ENCODE measurements at places on chromosomes 13 and 19. TPM values are rescaled to one million over a fixed set of nuclear protein-coding genes. Genes with fewer than 3 reads are reported as not detected.

The ZNF28 gene
- 15.5 TPM for total RNA-seq

The TMEM238 gene
- 14.1 TPM for total RNA-seq

The SLC25A30 gene
- 23.5 TPM for total RNA-seq

The UGGT2 gene
- total RNA-seq, result 0.35 TPM

The RETN gene
- total RNA-seq, result not detected

The DIRAS1 gene
- not detected for total RNA-seq

The ASPDH gene
- total RNA-seq, result not detected

The ADPRHL1 gene
- total RNA-seq, result 1.3 TPM

The SHISA7 gene
- total RNA-seq, result not detected

The BRME1 gene
- total RNA-seq, result 4.4 TPM

The SBSN gene
- not detected for total RNA-seq

The FFAR1 gene
- not detected for total RNA-seq

The ACER1 gene
- not detected for total RNA-seq

The CPAMD8 gene
- total RNA-seq, result 1.3 TPM

The VSIG10L gene
- total RNA-seq, result 2.2 TPM

The LSR gene
- total RNA-seq, result 10.0 TPM

The LHB gene
- not detected for total RNA-seq

The FLT3 gene
- total RNA-seq, result not detected

The TMIGD2 gene
- 40.7 TPM for total RNA-seq

The ZNF100 gene
- total RNA-seq, result 22.3 TPM

The ERF gene
- 43.5 TPM for total RNA-seq

The TMEM145 gene
- total RNA-seq, result 0.15 TPM

The VSTM2B gene
- total RNA-seq, result not detected

The CCL25 gene
- not detected for total RNA-seq

The RNF225 gene
- total RNA-seq, result 0.70 TPM

The ZNF560 gene
- not detected for total RNA-seq

The LRRC25 gene
- not detected for total RNA-seq

The PTGIR gene
- 27.5 TPM for total RNA-seq

The MTMR6 gene
- 17.2 TPM for total RNA-seq

The SULT2A1 gene
- not detected for total RNA-seq

The GPR42 gene
- not detected for total RNA-seq

The KLF5 gene
- total RNA-seq, result 1.6 TPM

The SARS2 gene
- total RNA-seq, result 46.4 TPM

The PGLYRP1 gene
- not detected for total RNA-seq

The FPR3 gene
- not detected for total RNA-seq

The ABHD17A gene
- total RNA-seq, result 189 TPM

The TEX26 gene
- total RNA-seq, result not detected
